ENCODE measurements at places on chromosomes 4 and X.

DNA sequence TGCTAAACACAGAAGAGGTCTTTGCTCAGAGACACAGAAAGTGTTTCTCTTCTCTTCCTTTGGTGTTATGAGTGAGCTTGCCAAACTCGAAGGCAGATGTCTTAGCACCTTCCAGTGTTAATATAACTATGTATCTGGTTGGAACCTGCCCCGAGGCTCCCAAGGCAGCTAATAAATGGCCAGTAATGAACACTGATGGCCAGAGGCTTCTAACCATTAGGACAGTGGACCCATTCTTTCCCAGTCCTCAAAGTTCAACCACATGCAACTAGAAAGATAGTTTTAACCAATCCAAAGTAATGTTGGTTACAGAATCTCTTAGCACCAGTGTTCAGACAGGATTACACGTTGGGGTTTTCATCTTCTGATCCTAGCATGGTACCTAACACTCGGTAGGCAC is 42.7 kb upstream of the JADE1 start:
- no peak for DNase-seq

GRCh38 chr4:39045827-39046221 is 13.6 kb upstream of the TMEM156 start:
- DNase-seq: no peak

GRCh38 chr4:44583393-44583792 is 68.0 kb downstream of the YIPF7 start:
- DNase-seq: no peak

DNA sequence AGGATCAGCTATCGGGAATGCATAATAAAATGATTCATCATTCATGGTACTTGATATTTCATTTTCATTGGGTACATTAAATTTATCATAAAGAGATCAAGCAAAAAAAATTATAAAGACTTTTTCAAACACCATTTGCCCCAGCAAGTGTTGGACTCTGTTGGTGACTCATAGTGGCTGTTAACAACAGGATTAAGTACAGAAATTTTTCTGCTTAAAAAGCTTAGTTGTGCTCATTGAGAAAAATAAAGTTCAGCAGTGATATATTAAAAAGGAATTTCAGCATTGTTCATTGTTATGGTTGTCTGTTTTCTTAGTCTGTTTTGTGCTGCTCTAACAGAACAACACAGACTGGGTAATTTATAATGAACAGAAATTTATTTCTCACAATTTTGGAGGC is 86.2 kb upstream of the PCDH10 start:
- DNase-seq: no peak

GRCh38 chr4:4752576-4753401 is 106.7 kb upstream of the MSX1 start:
- no peak for DNase-seq

DNA sequence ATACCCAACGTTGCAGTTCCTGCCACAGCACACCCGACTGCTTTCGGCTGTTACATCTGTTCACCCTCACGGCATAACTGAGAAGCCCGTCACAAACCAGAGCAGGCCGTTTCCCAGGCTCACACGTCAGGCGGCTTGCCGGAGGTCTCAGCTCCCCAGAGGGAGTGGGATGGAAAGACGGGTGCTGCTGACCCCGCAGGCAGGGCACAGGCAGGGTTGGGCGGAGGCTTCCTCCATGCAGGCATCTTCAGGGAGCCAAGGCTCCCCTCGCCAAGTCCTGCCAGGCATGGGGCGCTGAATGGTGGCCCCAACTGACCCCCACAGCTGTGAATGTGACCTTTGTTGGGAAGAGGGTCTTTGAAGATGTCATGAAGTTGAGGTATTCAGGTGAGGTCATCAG is 57.5 kb downstream of the ACOX3 start:
- DNase-seq: no peak

DNA sequence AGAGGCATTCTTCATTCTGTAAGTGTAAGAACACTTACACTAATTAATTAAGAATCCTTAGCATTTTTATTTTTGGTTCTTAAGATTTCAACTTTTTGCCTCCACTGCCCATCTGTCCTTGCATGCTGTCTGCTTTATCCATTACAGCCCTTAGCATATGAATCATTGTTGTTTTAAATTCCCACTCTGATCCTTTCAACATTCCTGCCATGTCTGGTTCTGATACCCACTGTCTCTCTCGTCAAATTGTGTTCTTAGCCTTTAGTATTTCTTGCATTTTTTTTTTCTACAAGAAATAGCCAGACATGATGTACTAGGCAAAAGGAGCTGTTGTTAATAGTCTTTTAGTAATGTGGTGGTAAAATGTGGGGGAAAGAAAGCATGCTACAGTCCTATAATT is 1360.0 kb downstream of the TECRL start:
- no peak for DNase-seq

DNA sequence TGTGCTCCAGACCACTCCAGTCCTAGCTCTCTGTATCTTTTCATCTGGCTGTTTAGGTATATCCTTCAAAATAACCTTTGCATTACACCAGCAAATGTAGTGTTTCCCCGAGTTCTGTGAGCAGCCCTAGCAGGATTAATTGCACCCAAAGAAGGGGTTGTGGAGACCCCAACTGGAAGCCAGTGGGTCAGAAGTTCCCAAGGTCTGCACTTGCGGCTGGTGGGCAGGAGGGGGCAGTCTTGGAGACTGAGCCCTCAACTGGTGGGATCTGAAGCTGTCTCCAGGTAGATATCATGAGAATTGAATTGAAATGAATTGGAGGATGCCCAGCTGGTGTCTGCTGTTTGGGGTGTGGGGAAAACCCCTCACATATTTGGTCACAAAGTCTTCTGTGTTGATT is 1485.3 kb upstream of the TENM3 start:
- DNase-seq: no peak

- DNase-seq: no peak
These were observed 89.2 kb upstream of the RAPGEF2 start for GRCh38 chr4:159013692-159014091.

DNA sequence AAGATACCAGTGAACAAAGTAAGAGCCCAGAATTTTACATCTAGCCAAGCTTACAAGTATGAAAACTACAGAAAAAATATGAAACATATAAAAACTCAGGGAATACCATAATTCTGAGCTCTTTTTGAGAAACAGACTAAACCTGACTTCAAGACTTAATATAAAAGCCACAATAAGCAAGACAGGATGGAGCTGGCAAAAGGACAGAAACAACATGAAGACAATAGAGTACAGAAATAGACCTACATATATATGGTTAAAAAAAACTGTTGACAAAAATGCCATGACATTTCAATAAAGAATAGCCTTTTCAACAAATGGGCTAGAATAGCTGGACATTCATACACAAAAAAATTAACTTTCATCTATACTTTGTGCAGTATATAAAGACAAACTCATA is 49.4 kb downstream of the UBA6 start:
- DNase-seq: no peak
